ENCODE measurements at places on chromosomes 7 and 10.

- DNase-seq, result no peak
Observed at GRCh38 chr10:62166331-62167131, 102.1 kb downstream of the RTKN2 start.

GRCh38 chr10:88913127-88913526 lies 33.1 kb downstream of the STAMBPL1 start:
- DNase-seq, result peak; percentile 85

- no peak for DNase-seq
Observed at GRCh38 chr10:77220150-77220549, 417.5 kb downstream of the KCNMA1 start.

DNA sequence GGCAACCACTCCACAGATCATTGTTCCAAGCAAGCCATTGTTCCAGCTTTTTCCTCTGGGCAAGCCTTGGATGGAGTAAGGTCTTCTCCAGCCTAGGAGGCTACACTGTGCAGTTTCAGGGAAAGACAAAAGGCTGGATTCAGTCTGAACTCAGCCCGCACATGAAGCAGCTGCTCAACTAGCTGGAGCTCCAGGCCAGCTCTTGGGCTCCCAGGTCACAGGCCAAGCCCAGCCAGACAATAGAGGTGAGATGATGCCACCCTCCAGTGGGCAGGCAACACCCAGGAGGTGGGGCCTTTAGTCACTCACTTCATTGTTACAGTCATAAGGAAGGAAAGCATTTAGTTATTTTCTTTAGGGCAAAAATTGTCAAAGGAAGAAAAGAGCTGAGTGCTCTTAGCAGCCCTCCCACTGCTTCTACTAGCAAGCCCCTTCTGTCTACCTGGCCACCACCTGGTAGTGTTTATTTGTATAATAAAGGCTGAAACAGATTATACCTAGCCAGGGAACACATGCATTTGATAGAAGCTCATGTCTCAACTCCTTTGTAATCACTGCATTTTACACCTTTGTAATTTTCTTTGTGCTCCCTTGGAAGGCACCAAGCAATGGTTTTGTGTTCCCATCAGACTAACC lies 253.4 kb downstream of the WDR11 start:
- DNase-seq, result no peak

GRCh38 chr10:78458983-78459638 lies 425.4 kb downstream of the RPS24 start:
- DNase-seq, result peak; percentile 69

DNA sequence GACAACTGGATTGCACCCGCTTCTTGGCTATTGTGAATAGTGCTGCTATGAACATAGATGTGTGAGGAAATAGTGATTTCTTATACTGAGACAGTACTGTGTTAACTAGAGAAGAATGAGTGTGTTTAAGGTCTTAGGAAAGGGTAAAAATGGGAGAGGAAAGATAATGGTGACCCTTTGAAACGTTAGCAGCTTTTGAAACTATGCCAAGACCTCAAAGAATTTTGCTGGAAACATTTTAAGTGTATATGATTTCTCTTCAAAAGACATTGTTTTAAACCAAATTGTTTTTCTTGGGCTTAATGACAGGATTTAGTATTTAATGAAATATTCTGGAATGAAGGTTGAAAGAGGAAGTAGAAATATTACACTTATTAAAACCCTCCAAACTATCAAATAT lies 100.8 kb upstream of the ARHGAP21 start:
- DNase-seq, result no peak

GRCh38 chr7:78993341-78993740 lies 460.1 kb downstream of the MAGI2 start:
- DNase-seq, result no peak

Measured in DMS79 treated with DMSO at 0.1 percent for 48 hours (cell line).